Thymus (tissue), 14 donors: ENCODE measurements at places on chromosomes 6 and 20.

GRCh38 chr6:53547166-53547810 lies 2.4 kb upstream of the GCLC start:
- H3K36me3 ChIP-seq = no peaks in the 10 kb centered on the region
- H3K27ac ChIP-seq = peak overlapping the region; percentile 38
- no peaks in the 10 kb centered on the region for H3K27me3 ChIP-seq
- DNase-seq = no peak
- H3K4me3 ChIP-seq = peak overlapping the region; percentile 59

DNA sequence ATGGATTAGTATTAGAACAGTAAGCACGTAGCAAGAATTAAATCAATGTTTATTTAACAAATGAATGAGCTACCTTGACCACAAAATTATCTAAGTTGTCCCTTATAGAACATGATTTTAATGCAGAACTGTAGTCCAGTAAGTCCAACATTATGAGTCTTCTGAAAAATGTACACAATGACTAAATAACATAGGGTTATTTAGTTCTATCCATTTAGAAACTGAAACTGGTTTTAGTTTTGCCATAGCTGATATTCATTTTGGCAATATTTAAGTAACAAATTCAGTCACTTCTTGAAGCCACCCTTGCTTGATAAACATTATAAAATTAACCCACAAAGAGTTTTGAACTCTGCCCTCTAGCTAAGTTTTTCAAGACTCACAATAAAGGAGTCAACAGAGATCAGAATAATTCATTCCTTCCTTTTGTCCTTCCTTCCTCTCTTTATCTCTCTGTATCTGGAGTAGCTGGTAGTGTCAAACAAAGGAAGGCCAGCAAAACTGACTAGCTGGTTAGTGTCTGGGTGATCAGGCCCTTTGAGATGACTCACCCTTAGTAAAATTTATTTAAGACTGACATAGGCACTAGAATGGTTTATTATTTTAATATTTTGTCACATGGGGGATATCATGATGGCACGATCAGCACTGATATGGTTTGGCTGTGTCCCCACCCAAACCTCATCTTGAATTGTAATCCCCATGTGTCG lies 115.1 kb downstream of the BTBD9 start:
- H3K27me3 ChIP-seq = no peaks in the 10 kb centered on the region
- no peaks in the 10 kb centered on the region for H3K36me3 ChIP-seq
- H3K4me1 ChIP-seq = no peaks in the 10 kb centered on the region
- no peak overlapping the region for H3K27ac ChIP-seq
- no peak for DNase-seq

DNA sequence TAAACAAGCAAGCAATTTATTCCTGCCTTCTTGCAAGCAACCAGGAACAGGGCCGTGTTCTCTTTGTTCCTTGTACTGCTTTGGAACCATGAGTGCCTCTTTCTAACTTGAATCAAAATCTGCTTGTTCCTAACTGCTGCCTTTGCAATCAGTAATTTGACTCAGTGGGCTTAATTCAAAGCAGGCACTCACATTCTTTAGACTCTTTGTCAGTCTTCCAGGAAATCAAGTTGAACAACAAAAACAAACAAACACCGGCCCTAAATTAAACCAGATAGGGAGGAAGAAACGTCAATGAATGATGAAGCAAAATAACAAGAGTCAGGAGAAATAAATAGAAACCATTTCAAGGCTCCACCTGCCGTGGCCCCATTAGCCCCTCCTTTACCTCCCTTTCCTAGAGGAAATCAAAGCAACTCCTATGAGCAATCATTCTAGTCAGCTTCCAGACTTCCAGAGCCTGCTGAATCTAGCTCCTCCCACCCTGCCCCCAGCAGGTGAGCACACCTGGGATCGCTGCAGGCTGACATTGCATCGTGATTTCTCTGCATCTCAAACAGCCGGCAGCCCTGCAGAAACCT lies 582.2 kb upstream of the FLRT3 start:
- no peaks in the 10 kb centered on the region for H3K36me3 ChIP-seq
- DNase-seq = no peak
- H3K27me3 ChIP-seq = no peaks in the 10 kb centered on the region
- no peak overlapping the region for H3K27ac ChIP-seq

DNA sequence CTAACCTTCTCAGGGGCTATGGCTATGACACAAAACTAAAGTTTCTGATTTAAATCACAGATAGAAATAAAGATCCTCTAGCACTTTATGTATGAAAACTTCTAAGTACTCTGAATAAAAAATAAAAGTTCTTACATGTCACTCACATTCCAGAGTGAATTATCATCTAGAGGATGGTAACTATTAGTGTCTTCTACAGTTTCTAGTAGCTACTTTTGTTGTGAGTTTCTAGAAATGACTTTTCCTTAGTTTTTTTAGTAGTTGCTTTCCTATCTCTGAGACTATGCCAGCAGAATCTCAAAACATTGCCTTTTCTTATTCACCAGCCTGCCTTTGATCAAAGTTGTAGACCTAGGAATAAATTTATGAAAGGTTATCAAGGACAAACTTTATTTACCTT lies 10.1 kb downstream of the ZNF318 start:
- no peaks in the 10 kb centered on the region for H3K27me3 ChIP-seq
- DNase-seq = no peak
- H3K4me3 ChIP-seq = no peak overlapping the region
- H3K27ac ChIP-seq = no peak overlapping the region
- no peaks in the 10 kb centered on the region for H3K4me1 ChIP-seq

GRCh38 chr6:52495922-52496321 lies 75.8 kb downstream of the EFHC1 start:
- no peaks in the 10 kb centered on the region for H3K27me3 ChIP-seq
- H3K27ac ChIP-seq = no peak overlapping the region
- H3K4me1 ChIP-seq = no peaks in the 10 kb centered on the region
- no peak for DNase-seq
- no peak overlapping the region for H3K4me3 ChIP-seq

GRCh38 chr6:150992703-150993102 lies 127.2 kb downstream of the MTHFD1L start:
- no peak overlapping the region for H3K4me3 ChIP-seq
- DNase-seq = no peak
- H3K4me1 ChIP-seq = no peaks in the 10 kb centered on the region
- H3K27me3 ChIP-seq = no peaks in the 10 kb centered on the region
- peaks cover 8% of the 10 kb centered on the region for H3K36me3 ChIP-seq
- H3K27ac ChIP-seq = no peak overlapping the region

- H3K36me3 ChIP-seq = no peaks in the 10 kb centered on the region
- no peak overlapping the region for H3K27ac ChIP-seq
- H3K4me1 ChIP-seq = peaks cover 8% of the 10 kb centered on the region
Measured at GRCh38 chr6:44631968-44632367, 244.5 kb downstream of the CDC5L start.

GRCh38 chr6:80186082-80186481 lies 79.6 kb downstream of the BCKDHB start:
- DNase-seq = no peak
- H3K27me3 ChIP-seq = no peaks in the 10 kb centered on the region
- no peaks in the 10 kb centered on the region for H3K4me1 ChIP-seq
- no peak overlapping the region for H3K4me3 ChIP-seq
- H3K36me3 ChIP-seq = no peaks in the 10 kb centered on the region

GRCh38 chr6:140209775-140210174 lies 835.3 kb upstream of the CITED2 start:
- H3K4me1 ChIP-seq = no peaks in the 10 kb centered on the region
- H3K4me3 ChIP-seq = no peak overlapping the region
- no peaks in the 10 kb centered on the region for H3K36me3 ChIP-seq
- no peak for DNase-seq
- H3K27ac ChIP-seq = no peak overlapping the region

GRCh38 chr20:50029697-50030461 lies 47.1 kb downstream of the SNAI1 start:
- H3K36me3 ChIP-seq = no peaks in the 10 kb centered on the region
- no peaks in the 10 kb centered on the region for H3K4me1 ChIP-seq
- no peak for DNase-seq
- H3K27me3 ChIP-seq = no peaks in the 10 kb centered on the region
- no peak overlapping the region for H3K4me3 ChIP-seq

DNA sequence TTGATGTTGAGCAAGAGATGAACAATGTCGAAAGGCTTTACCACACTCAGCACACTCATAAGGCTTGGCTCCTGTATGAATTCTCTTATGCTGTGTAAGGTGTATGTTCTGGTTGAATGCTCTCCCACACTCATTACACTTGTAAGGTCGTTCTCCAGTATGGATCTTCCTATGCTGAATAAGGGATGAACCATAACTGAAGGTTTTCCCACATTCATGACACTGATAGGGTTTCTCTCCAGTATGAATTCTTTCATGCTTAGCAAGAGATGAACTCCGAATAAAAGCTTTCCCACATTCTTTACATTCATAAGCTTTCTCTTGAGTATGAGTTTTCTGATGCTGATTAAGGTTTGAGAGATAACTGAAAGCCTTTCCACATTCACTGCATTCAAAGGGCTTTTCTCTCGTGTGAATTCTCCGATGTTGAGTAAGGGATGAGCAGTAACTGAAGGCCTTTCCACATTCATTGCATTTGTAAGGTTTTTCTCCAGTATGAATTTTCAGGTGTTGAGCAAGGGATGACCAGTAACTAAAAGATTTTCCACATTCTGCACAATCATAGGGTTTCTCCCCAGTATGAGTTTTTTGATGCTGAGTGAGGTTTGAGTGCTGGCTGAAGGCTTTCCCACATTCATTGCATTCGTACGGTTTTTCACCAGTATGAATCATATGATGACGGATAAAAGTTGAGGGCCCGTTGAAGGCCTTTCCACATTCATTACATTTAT lies 21.1 kb downstream of the ZNF184 start:
- no peak for DNase-seq
- H3K36me3 ChIP-seq = peaks cover 43% of the 10 kb centered on the region
- no peaks in the 10 kb centered on the region for H3K4me1 ChIP-seq
- H3K27ac ChIP-seq = no peak overlapping the region

DNA sequence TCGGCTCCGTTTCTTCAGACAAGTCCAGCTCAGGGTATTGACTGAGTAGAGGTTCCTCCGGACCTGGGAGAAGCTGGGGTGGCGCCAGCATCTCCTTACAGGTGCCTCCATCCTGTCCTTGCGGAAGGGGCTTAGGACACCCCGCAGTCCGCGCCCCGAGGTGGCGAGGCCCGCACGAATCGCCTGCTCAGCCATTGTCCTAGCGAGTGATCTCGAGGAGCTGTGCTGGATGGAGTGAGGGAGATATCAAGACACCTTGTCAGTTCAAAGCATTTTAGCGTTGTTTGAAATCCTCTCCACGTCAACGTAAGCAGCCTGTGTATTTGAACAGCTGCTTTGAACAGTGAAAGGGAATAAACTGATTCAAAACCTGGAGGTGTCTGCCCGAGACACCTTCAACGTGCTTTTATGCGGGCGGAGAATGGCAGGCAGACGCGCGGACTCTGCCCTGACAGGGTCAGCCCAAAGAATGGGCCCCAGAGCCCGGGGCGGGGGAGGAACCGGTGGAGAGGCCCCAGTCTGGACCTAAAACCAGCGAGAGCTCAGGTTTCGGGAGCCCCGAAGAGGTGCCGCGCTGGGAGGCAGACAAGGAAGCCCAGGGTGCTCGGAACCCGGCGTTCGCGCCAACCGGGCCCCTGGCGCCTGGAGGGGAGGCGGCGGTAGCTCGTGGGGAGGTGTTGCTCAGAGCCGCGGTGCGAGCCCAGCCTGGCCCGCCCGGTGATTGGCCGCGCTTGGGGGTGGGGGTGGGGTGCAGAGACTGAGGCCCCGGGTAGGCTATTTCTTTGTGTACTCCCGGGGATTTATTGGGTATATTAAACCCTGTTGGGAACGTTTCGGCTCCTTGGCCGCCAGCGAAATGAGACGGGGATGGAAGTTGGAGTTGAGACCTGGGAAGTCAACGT lies 3.1 kb upstream of the POU3F2 start:
- peaks cover 38% of the 10 kb centered on the region for H3K4me1 ChIP-seq
- H3K27ac ChIP-seq = no peak overlapping the region
- no peak for DNase-seq
- H3K4me3 ChIP-seq = no peak overlapping the region
- peaks cover 100% of the 10 kb centered on the region for H3K27me3 ChIP-seq

DNA sequence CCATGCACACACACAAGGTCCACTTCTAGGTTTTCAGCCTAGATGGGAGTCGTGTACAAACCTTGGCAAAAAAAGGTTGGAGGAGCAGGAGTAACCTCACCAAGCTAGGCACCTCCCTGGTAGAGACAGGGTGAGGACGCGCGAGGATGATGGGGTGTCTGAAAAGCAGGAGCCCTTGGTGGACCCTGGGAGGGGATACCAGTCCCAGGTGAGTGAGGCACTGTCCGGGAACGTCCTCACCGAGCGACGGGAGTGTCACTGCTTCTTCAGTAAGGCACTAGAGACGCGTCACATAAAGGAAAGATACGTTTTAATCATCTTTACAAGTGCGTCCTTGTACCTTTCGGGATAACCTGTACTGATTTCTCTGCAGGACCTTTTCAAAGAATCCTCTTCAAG lies 29.4 kb upstream of the ZBP1 start:
- peaks cover 7% of the 10 kb centered on the region for H3K27me3 ChIP-seq
- H3K4me3 ChIP-seq = no peak overlapping the region
- no peaks in the 10 kb centered on the region for H3K36me3 ChIP-seq
- H3K27ac ChIP-seq = no peak overlapping the region
- no peak for DNase-seq

- no peak overlapping the region for H3K27ac ChIP-seq
- H3K4me3 ChIP-seq = no peak overlapping the region
- H3K27me3 ChIP-seq = peaks cover 60% of the 10 kb centered on the region
- DNase-seq = no peak
- H3K4me1 ChIP-seq = no peaks in the 10 kb centered on the region
Measured at GRCh38 chr6:101402622-101403031, 9.1 kb downstream of the GRIK2 start.

DNA sequence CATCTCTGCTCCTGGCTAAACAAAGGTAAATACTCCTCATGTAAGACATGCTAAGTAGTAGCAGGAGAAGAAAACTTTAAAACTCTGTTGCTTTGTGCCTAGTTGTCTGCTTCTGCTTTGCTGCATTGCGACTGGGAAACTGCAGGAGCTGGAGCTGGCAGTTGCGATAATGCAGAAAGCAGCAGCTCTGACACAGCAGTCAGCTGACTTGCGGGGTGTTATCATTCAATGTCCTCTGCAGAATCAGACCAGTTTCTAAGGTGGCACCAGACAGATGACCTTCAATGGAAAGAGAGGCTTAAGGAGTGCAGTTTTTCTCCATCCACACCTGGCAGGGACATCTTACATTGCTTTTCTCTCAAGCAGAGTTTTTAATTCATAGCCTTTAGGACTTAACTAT lies 69.9 kb upstream of the SOX4 start:
- H3K4me3 ChIP-seq = no peak overlapping the region
- no peaks in the 10 kb centered on the region for H3K27me3 ChIP-seq
- no peaks in the 10 kb centered on the region for H3K4me1 ChIP-seq
- no peak for DNase-seq
